PC-9 (cell line): ENCODE measurements at places on chromosomes 4 and X. TPM values are rescaled to one million over a fixed set of nuclear protein-coding genes. Genes with fewer than 3 reads are reported as not detected.

The HTN1 gene
- not detected in 2 replicates for total RNA-seq

The SLC9B1 gene
- total RNA-seq: 0.60 TPM in 1 of 2 replicates, not detected in the other

The MEPE gene
- total RNA-seq: not detected in 2 replicates

The SSX1 gene
- total RNA-seq: not detected in 2 replicates

The G6PD gene
- 987 and 1,283 TPM in 2 replicates for total RNA-seq

The EGF gene
- 19.6 and 20.4 TPM in 2 replicates for total RNA-seq

The SH2D1A gene
- not detected in 2 replicates for total RNA-seq

The CSAG2 gene
- not detected in 2 replicates for total RNA-seq

The TRMT10A gene
- 4.6 and 6.1 TPM in 2 replicates for total RNA-seq

DNA sequence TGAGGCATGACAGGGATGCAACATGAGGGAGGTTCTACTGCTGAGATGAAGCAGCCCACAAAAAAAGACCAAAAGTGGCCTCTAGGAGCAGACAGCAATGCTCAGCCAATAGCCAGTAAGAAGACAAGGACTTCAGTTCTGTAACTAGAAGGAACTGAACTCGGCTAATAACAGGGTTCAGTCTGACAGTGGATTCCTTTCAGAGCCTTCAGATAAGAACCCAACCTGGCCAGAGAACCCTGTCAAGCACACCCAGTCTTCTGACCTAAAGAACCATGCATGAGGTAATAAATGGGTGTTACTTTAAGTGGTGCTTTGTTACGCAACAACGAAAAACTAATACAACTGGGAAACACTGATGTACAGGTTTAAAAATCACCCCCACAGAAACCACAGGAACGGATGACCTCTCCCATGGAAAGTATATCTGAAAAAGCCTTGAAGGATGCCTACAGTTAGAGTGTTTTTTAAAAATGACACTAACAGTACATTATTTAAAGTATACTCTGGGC, 94.6 kb downstream of the PAPSS1 start:
- no peak for DNase-seq

DNA sequence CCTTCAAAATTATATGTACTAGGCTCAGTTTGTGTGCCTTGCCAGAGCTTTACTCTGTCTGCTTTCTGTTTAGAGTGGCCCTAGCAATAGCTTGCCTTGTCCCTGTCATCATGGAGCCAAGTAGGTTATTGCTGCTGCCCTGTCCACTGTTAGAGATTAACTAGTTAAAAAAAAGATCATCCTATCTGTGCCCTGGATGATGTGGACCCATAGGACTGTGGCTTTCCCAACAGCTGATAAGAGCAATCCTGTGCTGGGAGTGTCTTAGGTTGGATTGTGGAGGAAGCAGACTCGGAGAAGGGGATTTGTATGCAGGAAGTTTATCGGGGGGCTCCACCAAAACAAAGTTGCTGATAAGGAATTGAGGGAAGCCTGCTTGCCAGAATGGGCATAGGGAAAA, 23.8 kb downstream of the PPP1R2C start:
- DNase-seq: no peak

DNA sequence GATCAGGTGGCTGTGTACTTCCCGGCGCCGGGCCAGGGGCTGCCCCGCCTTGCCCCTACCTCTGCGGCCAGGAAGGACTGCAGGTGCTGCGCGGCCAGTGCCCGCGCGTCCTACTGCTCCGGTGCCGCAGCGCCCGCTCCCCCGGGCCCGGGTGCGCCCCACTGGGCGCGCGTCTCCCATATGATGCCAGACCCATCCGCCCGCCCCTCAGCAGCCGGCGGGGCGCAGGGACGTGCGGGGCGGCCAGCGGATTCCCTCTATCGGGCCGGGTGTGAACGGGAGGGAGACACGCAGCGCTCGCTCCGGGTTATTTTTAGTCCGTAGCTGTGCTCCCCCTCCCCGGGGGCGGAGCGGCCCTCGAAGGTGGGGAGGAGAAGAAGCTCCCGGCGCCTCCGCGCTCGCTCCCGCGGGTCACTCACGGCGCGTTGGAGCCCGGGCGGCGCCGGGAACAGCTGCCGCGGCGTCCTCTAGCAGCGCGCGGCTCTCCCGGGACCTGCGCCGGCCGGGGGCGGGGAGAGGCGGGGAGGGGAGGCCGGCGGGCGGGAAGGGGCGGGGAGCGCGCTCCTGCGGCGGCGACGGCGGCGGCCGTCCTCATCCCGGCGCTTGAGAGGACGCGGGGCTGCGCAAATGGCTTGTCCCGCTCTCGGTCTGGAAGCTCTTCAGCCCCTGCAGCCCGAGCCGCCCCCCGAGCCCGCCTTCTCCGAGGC, 103.6 kb downstream of the UCHL1 start:
- peak; percentile 78 for DNase-seq

DNA sequence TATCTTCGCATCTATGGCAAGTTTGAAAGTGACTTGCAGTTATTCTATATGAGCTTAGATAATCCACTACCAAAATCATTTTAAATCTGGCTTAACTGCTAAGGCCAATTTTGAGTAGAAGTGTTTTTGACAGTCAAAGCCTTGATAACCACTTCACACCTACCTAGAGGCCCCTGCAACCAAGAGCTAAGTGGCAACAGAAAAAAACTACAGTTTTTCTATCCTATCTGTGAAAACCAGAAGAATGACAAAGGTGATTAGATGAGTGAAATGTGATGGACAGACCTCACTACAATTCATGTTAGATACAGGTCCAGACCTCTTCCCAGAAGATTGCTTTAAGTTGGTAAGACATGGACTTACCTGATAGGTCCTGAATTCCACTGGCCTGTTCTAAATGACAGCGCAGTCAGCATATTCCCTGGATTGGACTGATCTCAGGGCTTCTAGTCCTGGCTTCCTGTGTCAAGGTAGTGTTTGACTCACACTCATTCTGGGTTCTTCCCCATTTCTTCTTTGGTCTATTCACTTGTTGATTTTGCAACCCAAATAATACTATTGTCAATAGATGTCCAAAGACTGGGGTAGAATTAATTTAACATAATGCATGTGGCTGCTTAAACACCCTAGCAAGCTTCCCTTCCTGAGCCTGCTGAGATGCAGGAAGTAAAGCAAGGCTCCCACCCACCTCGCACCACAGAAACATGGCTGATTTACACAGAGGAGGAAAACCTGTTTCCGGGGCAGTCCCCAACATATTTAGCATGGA, 65.1 kb downstream of the PPP3CA start:
- DNase-seq: no peak

DNA sequence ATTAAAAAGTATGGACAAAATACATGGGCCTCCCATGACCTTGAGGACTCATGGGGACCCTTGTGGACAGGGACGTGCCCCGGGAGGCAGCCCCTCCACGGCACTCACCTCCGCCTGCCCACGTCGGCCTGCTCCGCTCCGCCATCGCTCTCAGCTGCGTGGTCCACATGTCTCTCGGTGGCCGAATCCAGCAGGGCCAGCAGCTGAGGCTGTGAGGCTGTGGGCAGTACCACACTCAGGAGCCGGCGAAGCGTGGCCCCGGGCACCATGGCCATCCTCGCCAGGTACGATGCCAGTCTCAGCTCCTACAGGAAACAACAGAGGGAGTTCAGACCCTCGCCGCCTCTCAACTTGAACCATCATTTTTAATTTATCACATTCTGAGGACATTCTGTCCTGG, 140.0 kb downstream of the EVC2 start:
- DNase-seq: no peak

DNA sequence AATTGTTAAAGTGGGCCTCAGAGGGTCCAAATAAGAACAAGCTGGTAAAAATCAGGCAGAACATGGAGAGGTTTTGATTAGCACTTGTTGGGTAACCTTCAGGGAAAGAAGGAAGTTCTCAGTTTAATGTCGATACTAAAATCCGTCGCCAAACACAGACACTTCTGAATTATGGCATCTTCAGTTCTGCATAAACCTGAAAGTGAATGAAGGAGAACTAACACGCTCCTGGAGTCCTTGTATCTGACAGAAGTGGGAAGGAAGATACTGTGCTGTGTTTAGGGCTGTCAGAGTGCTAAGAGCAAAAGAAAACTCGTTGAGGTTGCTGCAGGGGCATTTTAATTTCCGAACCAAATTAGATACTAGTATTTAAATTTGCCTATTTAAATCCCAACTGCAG, 106.2 kb downstream of the TMA16 start:
- no peak for DNase-seq

- DNase-seq: no peak
Measured at GRCh38 chr4:28277931-28278330, 1417.3 kb downstream of the STIM2 start.

DNA sequence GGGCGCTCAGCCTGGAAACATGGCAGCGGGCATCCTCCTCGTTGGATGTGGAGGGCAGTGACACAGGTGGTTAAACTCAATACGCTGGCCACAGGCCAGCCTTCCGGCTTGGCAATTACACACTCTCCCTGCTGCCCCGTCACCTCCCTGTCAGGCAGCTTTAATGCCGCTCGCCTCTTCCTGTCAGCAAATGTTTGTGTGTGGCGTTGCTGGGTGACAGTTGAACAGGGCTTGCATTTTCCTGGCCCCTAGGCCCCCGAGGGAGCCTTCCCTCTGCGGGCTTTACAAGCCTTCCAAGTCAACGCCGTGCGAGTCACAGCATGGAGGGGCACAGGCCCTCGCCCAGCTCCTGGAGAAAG, 620.0 kb downstream of the BCOR start:
- DNase-seq: no peak

DNA sequence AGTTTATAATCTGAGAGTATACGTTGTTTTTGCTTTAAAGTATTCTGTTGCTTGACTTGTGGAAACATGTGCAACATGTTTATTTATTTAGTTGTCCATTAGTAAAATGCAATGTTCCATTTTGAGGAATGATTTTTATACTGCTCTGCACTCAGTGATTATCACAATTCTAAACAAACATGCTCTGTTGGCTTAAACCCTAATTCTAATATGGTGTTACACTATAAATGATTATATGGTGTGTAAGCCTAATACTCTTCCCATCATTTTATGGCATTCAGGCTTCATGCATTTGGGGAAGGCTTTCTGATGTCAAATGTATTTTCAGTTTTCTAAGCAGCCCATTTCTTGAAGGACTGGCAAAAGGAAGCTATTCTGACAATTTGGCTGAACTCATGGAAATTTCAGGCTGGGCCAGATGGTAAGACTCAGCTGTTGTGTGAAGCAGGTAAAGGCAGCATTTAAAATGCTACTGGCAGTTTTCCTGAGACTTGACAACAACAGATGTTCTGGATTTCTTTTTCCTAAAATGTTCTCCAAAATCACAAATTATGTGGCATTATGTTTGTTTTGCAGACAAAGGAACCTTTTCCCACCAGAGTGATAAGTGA, 336.7 kb upstream of the GNPDA2 start:
- DNase-seq: no peak

DNA sequence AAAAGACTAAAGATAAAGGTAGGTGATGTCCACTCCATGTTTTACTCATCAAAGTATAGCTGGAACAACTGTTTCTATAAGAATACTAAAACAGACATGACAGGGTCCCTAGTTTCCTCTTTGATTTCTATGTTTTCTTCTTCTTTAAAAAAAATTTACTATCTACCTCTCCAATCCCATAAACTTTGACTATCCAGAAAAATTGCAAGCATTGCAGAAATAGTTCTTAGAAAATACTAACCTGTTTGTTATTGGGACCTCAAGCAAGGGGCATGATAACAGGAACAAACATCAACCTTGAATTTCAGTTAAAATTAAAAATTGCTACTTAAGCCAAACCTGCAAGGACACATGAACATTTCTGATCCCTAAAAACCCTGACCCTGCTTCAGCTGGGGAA, 1226.5 kb downstream of the C4orf33 start:
- no peak for DNase-seq

GRCh38 chr4:86975927-86976326, 41.1 kb downstream of the AFF1 start:
- no peak for DNase-seq

- no peak for DNase-seq
Measured at GRCh38 chr4:32962100-32962499, 2241.9 kb downstream of the PCDH7 start.

GRCh38 chr4:111639120-111639690, 506.0 kb upstream of the FAM241A start:
- DNase-seq: no peak

DNA sequence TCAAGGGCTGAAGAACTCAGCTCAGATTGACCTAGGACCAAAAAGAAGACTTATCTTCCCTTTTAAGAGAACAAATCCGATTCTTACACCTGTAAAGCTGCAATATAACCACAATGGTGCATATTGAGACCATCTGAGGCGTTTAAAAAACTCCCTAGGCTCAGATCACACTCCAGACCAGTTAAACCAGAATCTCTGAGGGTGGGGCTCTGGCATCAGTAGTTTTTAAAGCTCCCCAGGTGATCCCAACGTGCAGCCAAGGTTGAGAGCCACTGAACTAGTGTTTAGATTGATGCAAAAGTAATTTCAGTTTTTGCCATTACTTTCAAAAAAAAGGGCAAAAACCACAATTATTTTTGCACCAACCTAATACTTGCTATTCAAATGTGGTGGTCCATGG, 73.9 kb upstream of the GPM6B start:
- no peak for DNase-seq

- DNase-seq: no peak
Measured at GRCh38 chr4:648579-649292, 23.4 kb downstream of the PDE6B start.

- no peak for DNase-seq
Measured at GRCh38 chr4:185903205-185903604, 91.2 kb upstream of the SORBS2 start.

DNA sequence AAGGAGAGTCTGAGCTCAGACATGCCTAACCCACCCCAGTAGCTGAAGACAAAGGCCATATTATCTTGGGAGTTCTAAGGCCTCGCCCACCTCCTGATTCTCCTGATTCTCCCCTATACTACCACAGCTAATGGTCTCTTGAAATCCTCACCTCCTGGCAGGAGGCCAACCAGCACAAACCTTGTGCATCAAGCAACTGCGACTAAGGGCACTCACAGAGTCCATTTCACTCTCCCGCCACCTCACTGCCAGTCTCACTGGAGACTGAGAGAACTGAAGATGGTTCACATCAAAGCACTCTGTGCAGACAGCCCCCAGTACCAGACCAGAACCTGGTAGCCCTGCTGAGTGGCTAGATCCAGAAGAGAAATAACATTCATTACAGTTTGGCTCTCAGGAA, 102.1 kb upstream of the KLF8 start:
- DNase-seq: no peak

- DNase-seq: no peak
Measured at GRCh38 chr4:110099638-110100037, 98.8 kb downstream of the ELOVL6 start.
